ENCODE measurements at places on chromosomes 3 and 15. TPM values are rescaled to one million over a fixed set of nuclear protein-coding genes. Genes with fewer than 3 reads are reported as not detected.

DNA sequence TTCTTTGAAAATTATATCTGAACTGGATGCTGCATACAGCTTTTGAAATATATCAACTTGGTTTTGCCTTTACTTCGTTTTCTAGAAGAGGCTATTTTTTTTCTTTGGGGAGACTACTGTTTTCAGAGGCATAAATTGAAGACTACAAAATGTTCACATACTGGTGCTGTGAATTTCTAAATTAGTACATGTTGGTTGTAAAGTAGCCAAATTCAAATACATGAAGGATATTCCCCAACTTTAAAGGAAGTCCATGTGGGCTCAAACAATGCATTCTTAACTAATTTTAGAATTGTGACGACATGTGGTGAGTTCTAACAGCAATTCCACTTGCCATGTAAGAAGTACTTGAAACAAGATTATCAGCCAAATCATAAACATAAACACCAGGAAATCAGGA, 295.7 kb downstream of the TUSC7 start:
- no peaks in the 10 kb centered on the region for H3K4me1 ChIP-seq
- no peak overlapping the region for H3K4me3 ChIP-seq
- no peaks in the 10 kb centered on the region for H3K36me3 ChIP-seq
- H3K27me3 ChIP-seq = no peaks in the 10 kb centered on the region
- DNase-seq = no peak

DNA sequence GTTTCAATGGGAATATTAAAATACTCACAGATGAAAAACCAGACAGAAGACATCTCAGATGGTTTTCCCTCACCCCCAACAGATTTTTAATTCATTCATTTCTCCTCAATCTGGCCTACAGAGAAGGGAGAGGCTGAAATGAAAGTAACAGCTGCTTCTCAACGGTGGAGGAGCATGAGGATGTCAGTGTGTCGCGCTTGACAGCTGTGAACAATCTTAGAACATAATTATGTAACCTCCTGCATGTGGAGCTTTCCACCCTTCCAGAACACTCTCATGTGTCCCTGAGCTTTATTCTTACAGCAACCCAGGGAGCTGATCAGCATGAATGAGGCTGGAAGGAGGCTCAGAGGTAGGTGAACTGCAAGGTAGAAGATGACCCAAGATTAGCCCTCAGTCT, 52.7 kb downstream of the MB21D2 start:
- H3K36me3 ChIP-seq = peaks cover 3% of the 10 kb centered on the region
- no peak overlapping the region for H3K4me3 ChIP-seq
- no peaks in the 10 kb centered on the region for H3K27me3 ChIP-seq
- H3K4me1 ChIP-seq = peaks cover 20% of the 10 kb centered on the region
- peak overlapping the region; percentile 13 for H3K27ac ChIP-seq
- no peak for DNase-seq

GRCh38 chr3:60932643-60933042, 318.6 kb downstream of the FHIT start:
- no peaks in the 10 kb centered on the region for H3K36me3 ChIP-seq
- H3K27me3 ChIP-seq = no peaks in the 10 kb centered on the region
- DNase-seq = no peak
- no peak overlapping the region for H3K4me3 ChIP-seq

DNA sequence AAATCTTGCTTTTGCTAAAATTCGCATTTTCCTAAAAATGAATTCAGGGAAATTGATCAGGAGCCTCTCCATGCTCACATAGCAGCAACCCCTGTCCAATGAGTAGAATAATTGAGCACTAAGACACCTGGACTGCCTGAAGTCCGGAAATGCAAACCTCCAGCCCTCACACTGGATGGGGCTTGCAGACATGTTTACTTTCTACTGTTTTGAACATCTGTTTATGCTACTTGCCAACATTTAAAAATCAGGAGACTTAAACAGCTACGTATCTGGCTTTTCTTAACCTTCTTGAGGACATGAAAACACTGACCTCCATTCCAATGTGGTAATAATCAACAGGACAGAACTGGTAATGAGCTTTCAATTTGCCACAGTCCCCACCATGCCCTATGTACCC, 184.4 kb downstream of the SHOX2 start:
- no peaks in the 10 kb centered on the region for H3K4me1 ChIP-seq
- H3K27me3 ChIP-seq = no peaks in the 10 kb centered on the region
- H3K36me3 ChIP-seq = no peaks in the 10 kb centered on the region
- no peak overlapping the region for H3K4me3 ChIP-seq
- DNase-seq = no peak

- H3K36me3 ChIP-seq = peaks cover 36% of the 10 kb centered on the region
- H3K27ac ChIP-seq = no peak overlapping the region
- peaks cover 32% of the 10 kb centered on the region for H3K4me1 ChIP-seq
- DNase-seq = no peak
These were observed 21.5 kb downstream of the CNOT10 start for GRCh38 chr3:32706348-32707025.

GRCh38 chr3:12938258-12938711, 96.9 kb upstream of the RPL32 start:
- no peak for DNase-seq
- no peak overlapping the region for H3K4me3 ChIP-seq
- H3K36me3 ChIP-seq = peaks cover 2% of the 10 kb centered on the region
- no peaks in the 10 kb centered on the region for H3K27me3 ChIP-seq
- H3K27ac ChIP-seq = no peak overlapping the region

- no peak overlapping the region for H3K4me3 ChIP-seq
- no peak for DNase-seq
- no peaks in the 10 kb centered on the region for H3K4me1 ChIP-seq
- H3K27me3 ChIP-seq = no peaks in the 10 kb centered on the region
- H3K36me3 ChIP-seq = no peaks in the 10 kb centered on the region
These were observed 114.8 kb upstream of the NDN start for GRCh38 chr15:23801881-23802280.

- H3K27ac ChIP-seq = peak overlapping the region; percentile 91
- H3K27me3 ChIP-seq = peaks cover 4% of the 10 kb centered on the region
- H3K4me3 ChIP-seq = peak overlapping the region; percentile 80
- peaks cover 45% of the 10 kb centered on the region for H3K4me1 ChIP-seq
- H3K36me3 ChIP-seq = peaks cover 52% of the 10 kb centered on the region
These were observed 4.5 kb downstream of the POLG start for GRCh38 chr15:89330119-89330518.

DNA sequence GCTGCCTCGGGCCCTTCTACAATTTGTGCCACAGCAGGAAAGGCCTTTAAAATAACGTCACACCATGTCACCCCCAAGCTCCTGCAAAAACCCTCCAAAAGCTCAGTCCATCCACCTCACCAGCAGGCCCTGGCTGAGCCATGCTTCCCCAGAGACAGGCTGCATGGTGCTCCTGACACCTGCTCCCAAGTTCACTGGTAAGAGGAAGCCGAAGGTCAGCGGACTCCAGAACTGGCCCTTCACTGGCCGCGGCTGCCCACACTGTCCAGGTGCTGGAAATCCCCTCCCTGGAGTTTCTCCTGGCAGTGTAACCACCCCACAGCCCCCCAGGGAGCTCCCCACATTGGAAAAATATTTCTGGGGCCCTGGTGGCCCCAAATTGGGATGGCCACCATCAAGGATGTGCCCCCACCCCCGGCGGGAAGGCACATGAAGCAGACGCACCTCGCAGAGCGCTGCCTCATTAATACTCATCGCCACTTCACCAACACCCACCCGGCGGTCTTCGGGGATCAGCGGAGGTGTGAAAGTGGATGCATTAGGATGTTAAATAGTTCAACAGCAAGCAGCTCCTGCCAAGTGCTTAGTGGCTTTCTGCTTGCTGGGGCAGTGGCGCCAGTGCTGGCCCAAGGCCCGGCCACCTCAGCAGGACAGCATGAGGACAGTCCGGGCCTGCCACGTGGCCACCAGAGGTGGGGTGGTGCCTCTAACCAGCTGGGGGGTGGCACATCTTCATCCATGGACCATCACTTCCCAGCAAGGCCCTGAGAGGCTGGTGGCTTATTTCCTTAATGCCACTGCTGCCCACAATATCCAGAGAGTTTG, 146.1 kb upstream of the IQSEC1 start:
- H3K4me1 ChIP-seq = peaks cover 5% of the 10 kb centered on the region
- no peak overlapping the region for H3K4me3 ChIP-seq
- no peak overlapping the region for H3K27ac ChIP-seq

DNA sequence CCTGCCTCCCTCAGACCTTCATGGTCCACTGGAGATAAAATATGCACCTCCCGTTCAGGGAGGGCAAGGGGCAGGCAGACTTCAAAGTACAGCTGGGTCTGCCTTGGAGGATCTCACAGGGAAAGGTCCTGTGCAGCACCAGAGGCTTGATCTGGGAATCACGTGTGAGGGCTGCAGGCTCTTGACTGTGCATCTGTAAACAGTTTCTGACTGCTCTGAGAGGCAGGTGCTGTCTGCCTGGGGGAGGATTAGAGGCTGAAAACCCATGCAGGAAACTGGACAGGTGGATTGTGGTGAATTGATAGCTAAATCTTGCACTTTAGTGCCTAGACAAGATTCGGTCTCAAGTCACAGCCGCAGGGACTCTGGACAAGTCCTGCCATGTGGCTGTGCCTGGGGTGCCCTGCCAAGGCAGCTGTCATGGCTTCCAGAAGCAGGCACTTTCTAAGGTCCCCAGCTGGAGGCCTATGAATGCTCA, 239.3 kb downstream of the EPHB1 start:
- H3K27me3 ChIP-seq = peaks cover 18% of the 10 kb centered on the region
- no peak overlapping the region for H3K4me3 ChIP-seq
- no peaks in the 10 kb centered on the region for H3K36me3 ChIP-seq
- H3K4me1 ChIP-seq = no peaks in the 10 kb centered on the region
- H3K27ac ChIP-seq = no peak overlapping the region

DNA sequence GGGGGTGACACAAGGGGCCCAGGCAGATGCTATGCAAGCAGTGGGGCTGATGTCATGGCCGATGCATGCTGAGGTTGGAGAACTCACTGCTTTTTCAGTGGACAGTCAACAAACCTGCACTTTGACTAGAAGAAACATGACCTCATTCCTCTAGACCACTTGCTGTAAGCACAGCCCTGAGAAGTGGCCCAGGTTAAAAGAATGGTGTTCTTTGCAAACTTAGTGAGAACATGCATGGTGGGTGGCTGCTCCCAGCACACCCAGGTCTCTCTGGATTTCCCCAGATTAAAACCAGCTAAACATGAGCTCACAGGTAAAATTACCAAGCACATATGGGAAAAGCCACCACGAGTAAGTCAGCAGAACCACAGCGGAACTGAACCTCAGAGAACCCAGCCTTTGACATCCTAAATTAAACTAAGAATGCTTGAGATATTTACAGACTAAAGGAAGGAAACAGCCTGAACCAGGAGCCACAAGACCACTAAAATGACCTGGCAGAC, 15.5 kb downstream of the DLEC1 start:
- H3K4me3 ChIP-seq = no peak overlapping the region
- H3K27ac ChIP-seq = peak overlapping the region; percentile 18
- DNase-seq = no peak
- H3K27me3 ChIP-seq = no peaks in the 10 kb centered on the region

- no peak overlapping the region for H3K4me3 ChIP-seq
- peaks cover 8% of the 10 kb centered on the region for H3K36me3 ChIP-seq
- DNase-seq = no peak
- no peak overlapping the region for H3K27ac ChIP-seq
These were observed 52.9 kb downstream of the BTLA start for GRCh38 chr3:112446343-112446742.

- no peak for DNase-seq
- no peak overlapping the region for H3K27ac ChIP-seq
- H3K27me3 ChIP-seq = no peaks in the 10 kb centered on the region
- H3K36me3 ChIP-seq = no peaks in the 10 kb centered on the region
These were observed 53.8 kb upstream of the COL6A6 start for GRCh38 chr3:130463221-130463620.

DNA sequence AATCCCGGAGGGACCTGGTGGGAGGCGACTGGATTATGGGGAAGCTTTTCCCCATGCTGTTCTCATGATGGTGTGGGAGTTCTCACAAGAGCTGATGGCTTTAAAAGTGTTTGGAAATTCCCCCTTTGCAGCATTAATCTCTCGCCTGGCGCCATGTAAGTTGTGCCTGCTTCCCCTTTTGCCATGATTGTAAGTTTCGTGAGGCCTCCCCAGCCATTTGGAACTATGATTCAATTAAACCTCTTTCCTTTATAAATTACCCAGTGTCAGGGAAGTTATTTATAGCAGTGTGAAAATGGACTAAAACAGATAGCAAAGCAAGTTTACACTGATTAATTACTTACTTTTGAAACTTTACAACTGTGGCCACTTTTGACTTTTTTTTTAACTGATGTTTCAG, 10.6 kb upstream of the U2SURP start:
- no peak overlapping the region for H3K4me3 ChIP-seq
- H3K36me3 ChIP-seq = no peaks in the 10 kb centered on the region
- DNase-seq = no peak
- H3K27ac ChIP-seq = no peak overlapping the region
- H3K27me3 ChIP-seq = peaks cover 23% of the 10 kb centered on the region

GRCh38 chr15:41853831-41854230, 15.2 kb downstream of the PLA2G4B start:
- H3K4me1 ChIP-seq = no peaks in the 10 kb centered on the region
- no peak overlapping the region for H3K4me3 ChIP-seq
- H3K36me3 ChIP-seq = no peaks in the 10 kb centered on the region
- no peak for DNase-seq
- no peak overlapping the region for H3K27ac ChIP-seq
- peaks cover 1% of the 10 kb centered on the region for H3K27me3 ChIP-seq

GRCh38 chr3:140580746-140581145, 97.1 kb upstream of the TRIM42 start:
- no peaks in the 10 kb centered on the region for H3K4me1 ChIP-seq
- H3K36me3 ChIP-seq = no peaks in the 10 kb centered on the region
- no peak for DNase-seq
- H3K27me3 ChIP-seq = no peaks in the 10 kb centered on the region
- H3K27ac ChIP-seq = no peak overlapping the region

DNA sequence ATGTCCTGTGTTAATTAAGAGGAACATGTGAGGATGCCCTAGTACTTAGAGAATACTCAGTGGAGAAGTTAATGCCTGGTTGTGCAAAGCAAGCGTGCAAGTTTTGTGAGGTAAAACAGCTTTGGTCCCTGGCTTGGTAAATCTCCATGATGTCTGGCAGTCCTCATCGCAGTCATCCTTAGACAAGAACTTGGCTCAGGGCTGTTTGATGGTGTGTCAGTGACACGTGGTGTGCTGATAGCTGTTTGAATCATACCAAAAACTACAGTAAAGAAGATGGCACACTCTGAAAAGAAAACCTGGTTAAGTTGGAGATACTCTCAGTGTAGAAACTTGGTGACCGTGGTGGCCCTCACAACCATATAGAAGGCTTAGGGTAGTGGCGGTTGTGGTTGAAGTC, 361.7 kb downstream of the FEZF2 start:
- H3K4me3 ChIP-seq = no peak overlapping the region
- H3K27ac ChIP-seq = no peak overlapping the region
- peaks cover 2% of the 10 kb centered on the region for H3K27me3 ChIP-seq
- H3K4me1 ChIP-seq = no peaks in the 10 kb centered on the region
- no peaks in the 10 kb centered on the region for H3K36me3 ChIP-seq
- no peak for DNase-seq

GRCh38 chr15:92989470-92989869, 89.3 kb downstream of the CHD2 start:
- H3K27ac ChIP-seq = no peak overlapping the region
- H3K4me1 ChIP-seq = no peaks in the 10 kb centered on the region
- H3K36me3 ChIP-seq = peaks cover 38% of the 10 kb centered on the region
- DNase-seq = no peak
- no peaks in the 10 kb centered on the region for H3K27me3 ChIP-seq

POPDC2 gene
- 3.4 TPM for total RNA-seq

CHRNA3 gene
- not detected for total RNA-seq

ZNF385D gene
- not detected for total RNA-seq

ECE2 gene
- not detected for total RNA-seq

ALS2CL gene
- 4.5 TPM for total RNA-seq

DISP2 gene
- 1.5 TPM for total RNA-seq

LRRC3B gene
- not detected for total RNA-seq

LYSMD2 gene
- total RNA-seq = 27.3 TPM

IGSF11 gene
- total RNA-seq = 2.4 TPM

PDE8A gene
- total RNA-seq = 22.3 TPM

POLG gene
- 138 TPM for total RNA-seq

SLC12A1 gene
- total RNA-seq = not detected

SAMD7 gene
- not detected for total RNA-seq

DZIP1L gene
- 0.40 TPM for total RNA-seq

ALDH1A3 gene
- not detected for total RNA-seq
